ENCODE measurements at places on chromosomes 12 and 14.
A peak's percentile ranks its signal among the peaks of the same experiment; 100 is the strongest.

DNA sequence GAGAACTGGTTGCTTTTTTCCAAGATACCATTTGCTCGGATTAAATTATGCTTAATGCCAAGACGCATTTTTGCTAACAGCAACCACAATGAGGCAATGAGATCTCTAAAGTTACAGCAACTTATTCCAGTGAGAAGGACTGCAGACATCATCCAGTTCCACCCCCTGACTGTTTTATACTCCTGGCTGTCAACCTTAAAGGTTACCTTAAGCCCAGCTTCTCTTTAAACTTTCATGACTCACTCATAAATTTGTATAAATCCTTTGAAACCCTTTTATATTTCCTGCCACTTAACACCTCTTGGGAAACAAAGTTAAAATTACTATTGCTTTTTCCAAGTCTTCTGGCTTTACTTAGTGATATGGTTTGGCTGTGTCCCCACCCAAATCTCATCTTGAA, 80.2 kb downstream of the TMTC1 start:
- DNase-seq = no peak

DNA sequence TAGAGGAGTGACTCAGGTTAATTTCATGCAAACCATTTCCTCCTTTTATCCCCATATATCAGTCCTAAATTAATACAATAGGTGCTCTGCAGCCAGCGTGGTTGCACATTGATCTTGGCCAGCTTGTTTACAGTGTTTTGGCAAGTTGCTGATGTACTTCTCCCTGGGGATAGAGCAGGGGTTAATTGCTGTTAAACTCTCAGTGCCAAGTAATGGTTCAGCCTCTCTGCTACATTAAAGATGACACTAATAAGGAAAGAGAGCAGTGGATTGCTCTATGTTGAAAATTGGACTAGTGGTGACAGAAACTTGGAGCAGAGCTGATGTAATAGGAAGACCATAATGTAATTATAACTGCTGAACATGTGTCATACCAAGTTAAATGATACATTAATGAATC, 717.5 kb downstream of the RERGL start:
- no peak for DNase-seq

GRCh38 chr12:99722690-99723486, 75.3 kb downstream of the GARIN6 start:
- no peak for DNase-seq

DNA sequence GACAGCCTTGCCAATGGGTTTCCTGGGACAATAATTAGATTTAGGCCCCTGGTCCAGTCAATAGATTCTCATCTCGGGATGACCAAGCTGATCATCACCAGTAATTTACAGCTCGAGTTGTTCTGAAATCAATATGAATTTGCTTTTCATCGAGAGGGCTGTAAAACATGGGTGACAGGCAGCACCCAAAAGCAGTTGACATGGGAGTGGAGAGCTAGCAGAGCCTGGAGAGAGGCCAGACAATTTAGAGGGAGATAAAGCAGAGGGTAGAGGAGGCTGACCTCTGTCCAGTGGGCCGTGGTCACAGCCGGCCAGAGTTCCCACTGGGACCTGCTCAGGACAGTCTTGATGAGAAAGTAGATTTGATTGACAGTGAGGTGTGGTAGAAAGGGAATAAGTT, 157.3 kb downstream of the ASCL4 start:
- DNase-seq = no peak

GRCh38 chr14:58301416-58301815, 3.1 kb downstream of the ARID4A start:
- no peak for DNase-seq

GRCh38 chr12:15733136-15733535, 56.1 kb downstream of the EPS8 start:
- no peak for DNase-seq

DNA sequence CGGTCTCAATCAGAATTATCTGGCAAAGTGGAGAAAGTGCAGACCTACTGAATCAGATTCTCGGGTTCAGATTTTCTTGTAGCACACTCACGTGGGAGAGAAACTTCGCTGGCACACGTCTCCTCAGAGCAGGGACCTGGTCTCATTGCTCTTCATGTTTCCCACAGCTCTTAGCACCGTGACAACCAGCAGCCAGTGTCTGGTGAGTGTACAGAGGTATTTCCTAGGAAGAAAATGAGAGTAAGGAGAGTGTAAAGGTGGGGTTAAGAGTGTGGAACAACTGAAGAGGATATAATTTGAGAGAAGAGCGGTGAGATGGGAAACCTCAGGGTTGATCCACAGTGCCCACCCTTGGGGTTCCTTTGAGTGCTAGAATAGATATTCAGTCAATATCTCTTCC, 89.2 kb downstream of the ARF6 start:
- DNase-seq = no peak

- no peak for DNase-seq
These were observed 266.8 kb downstream of the ADAMTS20 start for GRCh38 chr12:43285159-43285598.

- no peak for DNase-seq
These were observed 169.2 kb upstream of the MYL2 start for GRCh38 chr12:111089616-111090015.

DNA sequence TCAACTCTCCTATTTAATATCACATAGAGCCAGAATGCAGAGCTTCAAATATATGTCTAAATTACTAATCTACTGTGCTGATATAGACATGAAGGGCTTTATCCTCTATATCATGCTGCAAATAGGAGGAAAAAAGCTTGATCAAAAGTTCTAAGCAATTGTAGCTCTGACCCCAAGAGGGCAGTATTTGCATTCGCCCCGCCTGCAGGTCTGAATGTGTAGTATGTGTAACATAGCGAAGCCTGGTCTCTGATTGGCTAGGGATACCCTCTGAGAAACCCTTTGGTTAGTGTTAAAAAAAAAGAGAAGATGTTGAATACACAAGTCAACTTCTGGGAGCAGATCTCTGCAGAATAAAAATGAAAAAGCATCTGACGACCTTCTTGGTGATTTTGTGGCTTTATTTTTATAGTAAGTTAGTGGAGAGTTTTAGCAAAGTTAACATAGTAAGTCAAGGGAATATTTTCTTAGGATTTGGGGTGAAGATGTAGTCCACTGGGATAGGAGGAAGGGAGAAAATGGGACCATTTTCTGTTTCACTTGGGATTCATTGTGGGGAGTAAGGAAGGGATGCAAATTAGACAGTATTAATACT, 151.6 kb upstream of the OR4E1 start:
- no peak for DNase-seq

GRCh38 chr14:90784621-90785270, 31.5 kb downstream of the TTC7B start:
- no peak for DNase-seq

GRCh38 chr12:6088921-6089747, 35.3 kb downstream of the VWF start:
- no peak for DNase-seq

- no peak for DNase-seq
These were observed 92.9 kb upstream of the IGF1 start for GRCh38 chr12:102573237-102573636.

DNA sequence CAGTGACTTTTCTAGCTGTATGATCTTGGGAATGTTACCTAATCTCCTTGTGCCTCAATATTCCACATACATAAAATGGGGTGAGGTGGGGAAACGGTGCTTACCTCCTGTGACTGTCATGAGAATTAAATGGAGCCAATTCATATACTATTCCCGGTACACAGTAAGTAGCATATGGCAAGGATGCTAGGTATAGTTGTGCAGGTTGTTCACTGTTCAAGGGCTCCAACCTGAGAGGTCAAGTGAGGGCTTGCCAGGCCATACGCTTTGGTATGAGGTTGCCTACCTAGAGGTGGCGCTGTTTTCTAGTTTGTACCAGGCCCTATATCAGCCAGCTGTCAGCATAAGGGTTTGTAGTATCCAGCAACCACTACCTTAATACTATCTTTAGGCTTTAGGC, 3.6 kb upstream of the BATF start:
- no peak for DNase-seq

GRCh38 chr14:75175677-75176141, 703 bp downstream of the TMED10 start:
- DNase-seq = no peak

- DNase-seq = no peak
These were observed 3.4 kb downstream of the TAMALIN start for GRCh38 chr12:52010152-52010622.

- DNase-seq = no peak
These were observed 345.8 kb downstream of the CCDC91 start for GRCh38 chr12:28536088-28536487.

DNA sequence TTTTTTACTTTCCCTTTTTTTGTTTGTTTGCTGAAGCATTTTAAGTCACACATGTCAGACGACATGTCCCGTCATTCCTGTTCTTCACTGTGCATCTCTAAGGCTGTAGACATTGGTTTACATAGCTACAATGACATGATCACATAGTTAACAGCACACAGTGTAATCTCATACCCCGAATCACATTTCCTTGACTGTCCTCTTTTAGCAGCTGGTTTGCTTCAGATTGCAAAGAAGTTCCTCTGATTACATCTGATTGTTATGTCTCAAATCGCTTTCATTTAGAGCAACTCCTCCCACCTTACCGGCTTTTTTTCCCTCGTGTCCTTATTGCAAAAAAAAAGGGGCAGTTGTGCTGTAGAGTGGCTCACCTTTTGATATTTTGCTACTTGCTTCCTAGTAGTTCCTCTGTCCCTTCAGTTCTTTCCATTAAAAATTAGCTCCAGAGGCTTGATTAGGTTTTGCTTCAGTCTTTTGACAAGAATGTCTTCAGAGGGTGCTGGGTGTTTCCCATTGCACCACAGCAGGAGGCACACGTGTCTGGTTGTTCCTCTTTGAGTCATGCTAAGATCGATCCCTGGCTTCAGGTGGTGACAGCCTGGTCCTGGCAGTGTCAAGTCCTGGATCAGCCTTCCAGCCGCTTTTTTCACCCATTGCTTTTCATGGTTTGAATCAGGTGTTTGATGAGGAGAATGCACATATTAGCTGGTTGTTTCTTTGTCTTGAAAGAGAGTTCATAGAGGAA, 35.0 kb downstream of the ZNF664 start:
- no peak for DNase-seq

- no peak for DNase-seq
These were observed 10.2 kb downstream of the TNFAIP2 start for GRCh38 chr14:103133210-103134140.

DNA sequence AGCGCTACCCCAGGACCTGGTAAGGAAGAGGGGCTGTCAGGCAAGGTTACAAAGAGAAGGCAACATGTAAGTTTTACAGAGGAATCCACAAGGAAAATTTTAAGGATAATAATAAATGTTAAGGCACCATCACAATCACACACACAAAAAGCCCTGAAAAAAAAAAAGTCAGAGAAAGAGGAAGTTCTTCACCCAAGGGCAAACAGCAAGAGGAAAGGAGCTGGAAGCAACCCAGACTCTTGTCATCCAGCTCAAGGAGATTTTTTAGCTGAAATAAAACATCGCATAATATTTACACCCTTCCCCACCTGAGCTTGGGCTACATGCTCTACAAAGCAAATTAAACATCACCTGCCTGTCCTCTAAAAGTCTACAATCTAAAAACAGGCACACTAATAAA, 9.5 kb downstream of the SPTB start:
- DNase-seq = no peak

DNA sequence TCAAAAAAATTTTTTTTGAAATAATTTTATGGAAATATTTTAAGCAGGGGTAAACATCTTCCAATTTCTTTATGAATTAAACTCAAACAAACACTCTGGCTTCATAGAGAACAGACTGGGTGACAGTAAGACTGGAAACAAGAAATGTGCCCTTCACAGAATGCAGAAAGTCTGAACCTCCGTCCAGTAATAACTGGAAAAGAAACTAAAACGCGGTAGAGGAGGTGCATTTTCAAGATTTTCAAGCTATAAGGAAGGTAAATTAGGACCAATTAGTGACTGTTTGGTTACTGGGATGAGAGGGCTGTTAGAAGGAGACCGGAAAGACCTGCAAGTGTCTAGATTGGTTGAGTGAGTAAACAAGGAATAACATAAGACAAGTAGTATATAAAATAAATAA, 245.7 kb downstream of the CEP128 start:
- DNase-seq = no peak

DNA sequence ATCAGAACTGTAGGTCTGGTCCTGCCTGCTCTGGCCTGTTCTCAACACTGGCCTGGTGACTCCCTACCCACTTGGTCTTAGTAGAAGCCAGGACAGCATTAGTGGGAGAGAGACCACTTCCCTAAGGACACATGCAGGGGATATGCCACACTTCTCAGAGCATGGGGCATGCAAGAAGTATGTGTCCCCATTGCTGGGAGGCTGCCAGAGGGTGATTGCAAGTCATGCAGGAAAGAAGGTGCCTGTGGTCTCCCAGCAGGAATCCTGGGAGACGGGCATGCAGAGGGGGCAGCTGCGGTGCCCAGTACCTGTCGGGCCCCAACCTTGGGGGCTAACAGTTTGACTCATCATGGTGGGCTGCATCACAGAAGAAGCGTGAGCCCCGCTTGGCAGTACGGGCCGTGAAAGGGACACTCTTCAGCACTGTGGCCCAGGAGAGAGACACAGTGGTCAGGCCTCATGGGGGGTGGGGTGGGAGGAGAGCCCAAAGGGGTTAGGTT, 23.0 kb downstream of the PRPF40B start:
- no peak for DNase-seq

DNA sequence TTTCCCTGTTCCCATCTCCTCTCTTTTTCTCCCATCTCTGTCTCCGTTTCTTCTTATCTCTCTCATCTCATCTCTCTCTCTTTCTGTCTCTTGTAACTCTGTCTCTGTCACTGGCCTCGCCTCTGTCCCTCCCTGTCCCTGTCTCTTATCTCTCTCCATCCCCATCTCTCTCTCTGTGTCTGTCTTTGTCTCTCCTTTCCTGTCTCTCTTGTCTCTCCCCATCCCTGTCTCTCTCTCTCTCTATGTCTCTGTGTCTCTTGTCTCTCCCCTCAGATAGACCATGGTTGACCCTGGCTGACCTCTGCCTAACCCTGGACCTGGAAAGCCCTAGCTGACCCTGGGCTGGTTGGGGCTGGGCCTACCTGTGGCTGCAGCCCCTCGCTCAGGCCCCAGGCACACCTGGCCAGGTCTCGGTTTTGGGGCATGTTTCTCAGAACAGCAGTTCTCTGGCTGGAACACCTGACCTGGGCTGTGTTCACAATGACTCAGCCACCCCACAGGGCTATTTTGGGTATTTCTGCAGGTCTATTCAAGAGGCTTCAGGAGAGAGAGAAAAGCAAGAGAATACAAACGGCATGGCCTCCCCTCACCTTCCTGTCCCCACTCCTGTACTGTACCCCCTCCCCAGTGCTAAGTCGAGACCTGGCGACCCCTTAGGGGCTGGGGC, 174.4 kb downstream of the TMEM121 start:
- DNase-seq = peak; percentile 40

GRCh38 chr12:124512667-124513296, 54.6 kb downstream of the NCOR2 start:
- DNase-seq = no peak

Data from NK-92 treated with Interleukin-12 subunit alpha and Interleukin-12 subunit beta, amount 100 ng/mL, for 24 hours (cell line).